ENCODE measurements at places on chromosomes 12 and 14.
A peak's percentile ranks its signal among the peaks of the same experiment; 100 is the strongest.

GRCh38 chr12:3520711-3521110 lies 29.7 kb downstream of the PRMT8 start:
- no peak for DNase-seq

GRCh38 chr14:63895510-63895909 lies 42.7 kb downstream of the SYNE2 start:
- no peak for DNase-seq

- DNase-seq = peak; percentile 96
These were observed at the start of gene AMN1 for GRCh38 chr12:31728917-31729640. AMN1 (minus strand) TSS chr12:31729021; CDS start chr12:31729008, 13 bp downstream.

DNA sequence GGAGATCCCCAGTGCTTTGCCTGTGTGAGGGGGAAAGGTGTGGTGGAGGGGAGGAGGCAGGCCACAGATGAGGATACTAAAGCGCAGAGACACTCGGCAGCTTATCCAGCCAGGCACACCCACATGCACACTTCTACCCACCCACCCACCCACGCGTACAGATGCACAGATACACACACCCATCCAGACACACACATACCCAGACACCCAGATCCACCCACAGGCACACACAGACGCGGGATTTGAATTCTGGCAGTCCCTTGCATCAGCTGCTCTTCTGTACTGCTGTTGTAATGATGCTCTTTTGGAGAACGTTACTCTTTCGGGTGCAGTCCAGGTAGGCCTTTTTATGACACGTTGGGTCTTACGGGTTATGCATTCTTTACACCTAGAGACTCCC lies 55.7 kb upstream of the RD3L start:
- DNase-seq = no peak

DNA sequence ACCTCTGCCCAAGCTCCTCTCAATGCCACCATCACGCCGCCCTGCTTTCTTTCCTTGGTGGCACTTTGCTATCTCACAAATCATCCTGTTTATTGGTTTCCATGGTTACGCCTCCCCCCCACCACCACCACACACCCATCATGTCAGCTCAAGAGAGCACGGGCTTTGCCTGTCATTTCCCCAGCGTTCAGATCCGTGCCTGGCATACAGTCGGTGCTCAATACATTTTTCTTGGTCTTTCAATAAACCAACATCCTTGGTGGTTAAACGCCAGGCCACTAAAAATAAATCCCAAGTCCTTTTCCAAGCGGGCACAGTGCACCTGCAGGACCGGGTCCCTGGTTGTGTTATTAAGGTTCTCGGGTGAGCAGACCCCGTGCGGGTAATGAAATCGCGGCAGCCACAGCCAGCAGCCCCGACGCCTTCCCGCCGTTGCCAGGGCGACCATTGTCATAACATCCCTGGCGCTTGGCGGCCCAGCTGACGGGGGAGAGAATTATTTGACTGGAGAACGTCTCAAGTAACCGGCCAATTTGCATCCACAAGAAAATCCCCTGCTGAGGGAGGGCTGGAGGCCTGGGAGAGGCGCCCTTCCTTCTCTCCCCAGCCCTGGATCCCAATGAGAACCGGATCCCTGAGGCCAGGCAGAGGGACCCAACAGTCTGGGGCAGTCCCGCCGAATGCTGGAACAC lies 92.9 kb downstream of the KSR2 start:
- peak; percentile 16 for DNase-seq

DNA sequence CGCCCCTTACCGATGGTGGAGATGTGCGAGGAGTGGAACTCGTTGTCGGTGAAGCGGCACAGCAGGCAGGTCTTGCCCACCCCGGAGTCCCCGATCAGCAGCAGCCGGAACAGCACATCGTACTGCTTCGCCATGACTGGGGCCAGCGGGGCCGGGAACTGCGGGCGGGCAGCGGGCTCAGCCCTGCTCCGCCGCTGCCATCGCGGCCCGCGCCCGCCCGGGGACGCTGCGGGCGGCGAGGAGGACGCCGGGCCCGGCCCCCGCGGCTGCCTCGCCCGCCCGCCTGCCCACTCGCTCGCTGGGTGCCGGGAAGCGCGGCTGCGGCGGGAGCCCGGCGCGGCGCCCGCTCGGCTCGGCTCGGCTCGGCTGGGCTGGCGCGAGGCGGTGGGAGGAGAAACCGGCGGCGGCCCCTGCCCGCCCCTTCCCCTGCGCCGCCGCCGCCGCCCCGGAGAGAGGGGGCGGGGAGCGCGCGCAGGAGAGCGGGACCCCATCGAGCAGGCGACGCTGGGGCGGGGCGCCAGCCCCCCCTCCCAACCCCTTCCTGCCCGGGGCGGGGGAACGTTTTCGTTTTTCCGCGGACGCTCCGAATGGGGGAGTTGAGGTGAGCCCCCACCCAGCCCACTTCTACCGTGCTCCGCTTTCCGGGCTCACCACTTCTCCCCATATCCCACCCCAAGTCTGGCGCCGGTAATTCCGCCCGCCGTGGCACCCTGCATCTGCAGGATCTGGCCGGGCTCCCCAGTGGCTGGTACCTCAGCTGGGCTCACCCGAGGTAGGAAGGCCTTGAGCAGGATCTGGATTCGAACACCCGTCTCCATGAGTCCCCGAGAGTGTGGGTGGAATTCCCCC lies at the start of gene RAB15:
RAB15 (minus strand) TSS at position 394 of the 849 bp plus-strand sequence; CDS start at position 134, 260 bp downstream.
- DNase-seq = peak; percentile 26

GRCh38 chr14:106174206-106174605 lies 647.8 kb downstream of the TMEM121 start:
- peak; percentile 61 for DNase-seq

- DNase-seq = no peak
These were observed 14.3 kb upstream of the TMX1 start for GRCh38 chr14:51225751-51226150.

DNA sequence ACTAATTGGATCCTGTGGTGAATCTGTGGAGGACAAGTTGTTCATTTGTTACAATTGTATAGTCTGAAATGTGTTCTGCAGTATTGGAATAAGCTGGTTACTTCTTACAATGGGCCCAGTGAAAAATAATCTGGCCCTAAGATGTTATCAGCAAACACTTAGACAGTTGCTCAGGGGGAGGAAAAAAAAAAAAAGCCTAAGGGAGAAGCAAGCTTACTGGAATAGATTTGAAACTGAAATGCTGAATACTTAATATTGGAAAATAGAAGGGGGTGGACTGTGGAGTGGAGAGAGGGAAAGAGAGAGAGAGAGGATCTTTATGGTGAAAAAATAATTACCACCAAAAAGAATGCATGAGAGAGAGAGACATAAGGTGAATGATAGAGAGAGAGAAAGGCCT lies 4.0 kb downstream of the FOXG1 start:
- DNase-seq = no peak

DNA sequence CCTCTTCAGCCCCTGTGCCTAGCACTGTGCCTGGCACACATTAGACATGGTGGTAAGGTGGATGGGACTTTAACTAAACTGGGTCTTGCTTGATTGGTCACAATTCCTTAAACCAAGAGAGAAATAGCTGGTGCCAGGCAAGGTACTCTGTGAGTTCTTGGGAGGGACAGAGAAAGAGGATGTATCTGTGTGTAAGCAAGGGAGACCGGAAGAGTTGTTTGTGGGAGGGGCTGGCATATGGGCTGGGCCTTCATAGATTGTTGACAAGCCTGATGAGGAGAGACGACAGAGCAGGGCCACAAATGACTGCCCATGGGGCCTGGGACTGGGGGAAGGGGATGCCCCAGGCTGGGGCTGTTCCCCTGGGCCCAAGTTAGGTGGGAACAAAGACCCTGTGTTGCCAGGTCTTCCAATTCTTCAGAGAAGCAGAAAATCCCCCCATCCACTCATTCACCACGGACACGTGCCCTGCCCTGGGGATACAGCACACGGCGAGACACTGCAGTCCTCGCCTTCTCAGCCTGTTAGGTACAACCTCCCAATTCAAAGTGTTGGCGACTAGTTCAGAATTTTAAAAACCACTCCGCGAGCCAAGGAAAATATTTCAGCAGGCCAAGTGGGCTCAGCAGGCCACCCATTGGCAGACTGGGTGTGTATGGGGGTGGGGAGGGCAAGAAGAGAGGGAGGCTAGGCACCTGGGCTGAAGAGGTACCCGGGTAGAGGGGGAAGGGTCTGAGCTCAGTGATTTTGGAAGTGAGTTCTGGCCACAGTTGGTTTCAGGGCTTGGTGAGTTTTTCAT lies 11.4 kb upstream of the CYP46A1 start:
- DNase-seq = no peak

DNA sequence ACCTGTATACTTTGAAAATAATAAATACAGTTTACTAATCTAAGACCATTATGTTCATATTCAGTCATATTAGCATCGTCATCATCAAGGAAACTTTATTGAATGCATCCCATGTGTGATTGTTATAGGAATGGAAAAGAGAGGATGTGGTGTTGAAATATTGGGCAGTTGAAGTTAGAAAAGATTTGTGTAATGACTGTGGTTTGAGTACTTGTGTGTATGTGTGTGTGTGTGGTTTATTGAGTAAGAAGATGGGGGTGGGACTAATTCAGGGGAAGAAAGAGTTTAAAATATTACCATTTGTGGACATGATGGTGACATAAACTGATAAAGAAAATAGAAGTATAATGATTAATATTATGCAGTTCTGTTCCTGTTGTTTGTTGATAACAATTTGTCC lies 238.7 kb upstream of the SEL1L start:
- no peak for DNase-seq

DNA sequence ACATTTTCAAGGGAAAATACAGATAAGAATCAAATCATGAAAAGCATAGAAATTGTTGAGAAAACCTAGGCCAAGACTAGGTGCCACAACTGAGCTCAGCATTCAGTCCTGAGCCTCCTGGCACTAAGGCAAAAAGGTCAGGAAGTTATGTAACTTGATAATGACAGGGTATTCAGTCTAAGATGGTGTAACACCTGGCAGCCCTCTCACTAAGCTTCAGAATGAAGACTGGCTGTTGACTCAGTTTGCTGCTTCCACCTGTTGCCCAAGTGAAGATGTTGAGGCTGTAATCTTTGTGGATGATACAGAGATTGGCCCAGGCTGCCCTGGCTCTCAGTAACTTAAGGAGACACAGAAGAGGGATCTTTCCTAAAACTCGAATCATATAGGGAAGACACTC lies 19.6 kb downstream of the PROX2 start:
- DNase-seq = no peak

DNA sequence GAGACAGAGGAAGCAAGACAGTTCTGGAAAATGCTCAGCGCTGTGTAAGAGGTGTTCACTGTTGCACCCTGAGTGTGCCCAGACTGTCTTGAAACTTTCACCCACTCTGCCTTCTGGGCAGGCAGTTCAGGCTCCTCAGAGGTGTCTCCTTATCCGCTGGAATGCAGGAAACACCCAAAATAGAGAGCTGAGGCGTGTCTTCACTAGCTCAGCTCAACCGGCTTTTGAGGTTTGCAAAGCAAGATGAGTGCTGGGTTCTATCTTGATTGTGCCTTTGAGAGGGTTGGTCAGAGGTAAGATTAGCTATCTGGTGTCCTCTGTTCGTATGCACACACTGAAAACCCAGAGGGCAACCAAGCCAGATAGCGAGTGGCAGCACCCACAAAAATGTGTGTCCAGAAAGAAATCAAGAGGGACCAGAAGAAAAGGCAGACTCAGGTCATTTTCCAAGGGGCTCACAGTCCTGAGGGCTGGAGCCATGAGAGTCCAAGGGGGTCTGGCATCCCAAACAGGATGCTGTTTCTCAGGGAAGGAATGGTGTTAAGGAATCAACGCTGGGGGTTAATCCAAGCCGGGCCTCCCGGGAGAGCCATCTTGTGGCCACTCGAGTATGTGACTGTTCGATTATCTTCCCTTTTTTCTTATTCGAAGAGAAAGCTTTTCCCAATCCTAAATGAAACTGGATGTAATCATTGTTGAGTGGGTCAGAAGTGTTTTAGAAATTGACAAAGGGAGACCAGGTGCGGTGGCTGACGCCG lies 47.1 kb downstream of the TBX3 start:
- no peak for DNase-seq

GRCh38 chr14:53541411-53541810 lies 388.3 kb upstream of the DDHD1 start:
- DNase-seq = no peak

DNA sequence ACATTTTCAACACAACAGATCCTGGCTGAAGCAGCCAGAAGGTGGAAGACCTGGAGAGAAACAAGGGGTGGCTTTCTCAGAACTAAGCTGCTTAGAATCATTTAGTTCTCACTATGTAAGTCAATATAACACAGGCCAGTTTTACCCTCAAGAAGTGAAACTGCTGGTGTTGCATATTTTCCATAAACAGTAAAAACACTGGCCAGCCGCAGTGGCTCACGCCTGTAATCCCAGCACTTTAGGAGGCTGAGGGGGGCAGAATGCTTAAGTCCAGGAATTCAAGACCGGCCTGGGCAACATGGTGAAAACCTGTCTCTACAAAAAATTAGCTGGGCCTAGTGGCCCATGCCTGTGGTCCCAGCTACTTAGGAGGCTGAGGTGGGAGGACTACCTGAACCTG lies 11.6 kb downstream of the STX2 start:
- no peak for DNase-seq

- DNase-seq = no peak
These were observed 54.2 kb downstream of the PPP1R36 start for GRCh38 chr14:64604001-64604400.

GRCh38 chr12:41835556-41835955 lies 309.1 kb downstream of the GXYLT1 start:
- no peak for DNase-seq

DNA sequence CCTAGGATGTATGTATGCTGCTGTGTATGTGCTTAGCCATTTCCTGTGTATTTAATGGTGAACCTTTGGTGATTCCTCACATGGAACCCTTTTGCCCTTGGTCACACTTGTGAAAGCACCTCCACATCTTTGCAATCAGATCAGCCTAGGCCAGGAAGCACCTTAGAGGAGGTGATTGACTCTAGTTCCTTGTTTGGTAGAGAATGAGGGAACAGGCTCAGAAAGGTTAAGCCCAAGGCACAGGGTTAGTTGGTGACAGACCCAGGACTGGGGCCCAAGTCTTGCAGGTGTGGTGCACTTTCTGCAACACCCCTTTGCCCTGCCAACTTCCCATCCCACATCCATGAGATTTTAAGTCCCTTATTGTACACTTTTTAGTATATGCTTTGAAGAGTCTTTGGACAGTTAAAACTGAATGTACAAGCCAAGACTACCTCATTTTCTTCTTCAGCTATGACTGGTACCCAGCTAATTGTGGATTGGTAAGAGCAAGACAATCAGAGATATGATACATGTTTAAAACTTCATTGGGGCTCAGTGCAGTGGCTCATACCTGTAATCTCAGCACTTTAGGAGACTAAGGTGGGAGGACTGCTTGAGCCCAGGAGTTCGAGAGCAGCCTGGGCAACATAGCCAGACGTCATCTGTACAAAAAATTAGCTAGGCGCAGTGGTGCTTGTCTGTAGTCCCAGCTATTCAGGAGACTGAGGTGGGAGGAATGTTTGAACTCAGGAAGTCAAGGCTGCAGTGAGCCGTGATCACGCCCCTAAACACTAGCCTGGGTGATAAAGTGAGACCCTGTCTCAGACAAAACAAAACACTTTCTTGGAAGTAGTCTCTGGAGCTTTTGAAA lies 71.1 kb downstream of the RASSF3 start:
- DNase-seq = no peak

GRCh38 chr12:94875525-94875924 lies 128.0 kb downstream of the NDUFA12 start:
- no peak for DNase-seq
